ENCODE measurements at places on chromosomes 1 and 21. TPM values are rescaled to one million over a fixed set of nuclear protein-coding genes. Genes with fewer than 3 reads are reported as not detected.

The HSPB7 gene
- total RNA-seq: not detected

The CIART gene
- total RNA-seq: not detected

The CHD1L gene
- total RNA-seq: 45.5 TPM

The CFAP45 gene
- total RNA-seq: 1.7 TPM

The MROH7 gene
- not detected for total RNA-seq

The A3GALT2 gene
- not detected for total RNA-seq

The UQCRHL gene
- 4.1 TPM for total RNA-seq

The C1orf141 gene
- total RNA-seq: not detected

The PRMT2 gene
- total RNA-seq: 73.0 TPM

The SIPA1L2 gene
- total RNA-seq: 33.7 TPM

The FCRL4 gene
- not detected for total RNA-seq

The PDZK1IP1 gene
- not detected for total RNA-seq

The HFM1 gene
- total RNA-seq: 2.0 TPM

The PRAMEF15 gene
- not detected for total RNA-seq

The TSACC gene
- not detected for total RNA-seq

The MCOLN2 gene
- 13.5 TPM for total RNA-seq

The ACTL8 gene
- 0.46 TPM for total RNA-seq

The SH2D5 gene
- 1.3 TPM for total RNA-seq

The CLCA1 gene
- total RNA-seq: not detected

The GPR61 gene
- total RNA-seq: not detected

The NHLH1 gene
- total RNA-seq: not detected
